Activated effector memory CD4-positive, alpha-beta T cell treated with anti-CD3 and anti-CD28 coated beads, Interleukin-2, amount 50 U/mL, for 16 hours (primary cell): ENCODE measurements at places on chromosomes 16 and 17.

GRCh38 chr17:57924677-57925076 lies 30.5 kb downstream of the CUEDC1 start:
- no peak for DNase-seq

DNA sequence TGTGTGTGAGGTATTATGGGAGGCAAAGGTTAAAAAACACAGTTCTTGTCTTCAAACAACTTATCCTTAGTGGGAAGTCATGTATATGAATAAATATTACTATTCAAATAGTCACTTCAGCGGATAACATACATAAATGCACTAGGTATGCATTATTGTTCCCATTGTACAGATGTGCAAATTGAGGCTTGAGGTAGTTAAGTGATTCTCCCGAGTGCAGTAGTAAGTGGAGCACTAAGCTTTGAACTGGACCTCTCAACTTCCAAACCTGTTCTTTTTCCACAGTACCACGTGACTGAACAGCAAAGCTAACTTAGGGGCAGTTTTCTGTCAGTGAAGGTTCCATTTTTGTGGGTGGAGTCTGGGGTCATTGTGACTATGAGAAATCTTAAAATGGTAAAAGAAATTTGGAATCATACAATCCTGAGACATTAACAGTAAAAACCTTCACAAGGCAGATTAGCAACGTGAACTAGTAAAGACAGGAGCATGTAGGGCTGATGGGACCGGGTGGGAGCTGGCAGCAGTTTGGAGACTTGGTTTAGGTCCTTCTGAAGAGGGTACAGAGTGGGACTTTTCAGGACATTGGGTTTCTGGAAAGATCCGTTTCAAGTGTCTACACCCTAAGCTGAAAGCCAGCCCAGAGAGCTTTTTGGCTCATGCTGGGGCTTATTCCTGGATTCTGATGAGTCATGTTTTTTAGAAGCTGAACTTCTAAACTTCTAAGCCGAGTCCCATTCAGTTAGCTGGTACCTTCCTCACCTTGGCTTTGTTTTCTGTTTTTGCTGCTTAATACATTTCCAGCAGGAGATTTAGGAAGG lies 204.9 kb downstream of the PRKCA start:
- DNase-seq, result no peak

DNA sequence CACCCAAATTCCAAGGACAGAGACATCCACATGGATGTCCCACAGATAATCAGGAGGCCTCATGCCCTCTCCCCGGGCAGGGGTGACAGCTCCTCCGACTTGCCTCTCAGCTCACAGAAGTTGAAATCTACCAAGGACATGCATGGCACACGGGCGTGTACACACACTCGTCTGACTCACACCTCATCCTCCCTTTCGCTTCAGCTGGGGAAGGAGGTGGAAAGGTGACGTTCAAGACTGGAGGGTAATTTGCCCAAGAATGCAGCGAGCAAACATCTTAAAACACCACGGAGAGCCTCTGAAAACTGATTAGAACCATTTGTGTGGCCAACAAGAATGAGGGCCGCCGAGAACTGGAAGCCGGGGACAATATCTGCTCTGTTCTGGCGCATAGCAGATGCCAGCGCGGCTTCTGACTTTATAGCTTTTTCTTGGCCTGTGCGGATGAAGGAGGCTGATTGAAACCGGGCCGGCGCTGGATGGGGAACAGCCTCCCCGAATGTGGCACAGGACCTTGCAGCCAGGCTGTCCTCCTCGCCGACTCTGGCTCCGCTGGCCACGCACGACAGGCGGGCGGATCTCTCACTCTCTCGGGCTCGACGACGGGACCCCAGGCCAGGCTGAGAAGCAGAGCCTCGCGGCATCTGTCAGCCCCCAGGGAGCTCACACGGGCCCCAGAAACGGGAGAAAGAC lies 100.9 kb downstream of the C16orf95 start:
- no peak for DNase-seq

- DNase-seq, result no peak
These were observed 4.6 kb downstream of the SMCR8 start for GRCh38 chr17:18319604-18320256.

DNA sequence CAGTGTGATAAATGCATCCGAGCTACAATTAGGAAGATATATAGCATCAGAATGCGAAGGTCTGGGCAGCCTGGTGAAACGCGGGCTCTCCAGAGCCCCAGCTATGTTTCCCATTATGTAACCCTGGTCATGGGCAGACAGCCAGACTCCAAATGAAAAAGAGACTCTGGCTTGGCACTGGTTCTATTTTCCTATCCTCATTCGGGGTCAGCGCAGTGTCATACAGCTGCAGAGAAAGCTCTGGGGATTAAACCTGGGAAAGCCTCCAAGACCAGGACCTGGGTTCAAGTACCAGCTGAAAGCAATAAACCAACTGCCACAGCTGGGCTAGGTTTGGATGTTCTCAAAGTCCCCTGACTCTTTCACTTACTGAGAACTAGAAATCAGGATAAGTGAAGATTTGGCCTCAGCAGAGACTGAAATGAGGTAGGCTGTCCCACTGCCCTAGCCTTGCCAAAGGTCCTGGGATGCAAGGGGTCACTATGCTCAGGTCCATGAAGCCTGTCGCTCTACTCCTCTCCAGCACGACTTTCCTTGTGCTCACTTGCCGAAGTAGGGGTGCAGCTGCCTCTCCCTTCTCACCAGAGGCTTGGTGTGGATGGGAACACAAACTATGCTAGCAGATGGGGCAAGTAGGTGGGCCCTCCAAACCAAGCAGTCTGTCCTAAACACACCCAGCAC lies 123.8 kb downstream of the SMG6 start:
- DNase-seq, result no peak

DNA sequence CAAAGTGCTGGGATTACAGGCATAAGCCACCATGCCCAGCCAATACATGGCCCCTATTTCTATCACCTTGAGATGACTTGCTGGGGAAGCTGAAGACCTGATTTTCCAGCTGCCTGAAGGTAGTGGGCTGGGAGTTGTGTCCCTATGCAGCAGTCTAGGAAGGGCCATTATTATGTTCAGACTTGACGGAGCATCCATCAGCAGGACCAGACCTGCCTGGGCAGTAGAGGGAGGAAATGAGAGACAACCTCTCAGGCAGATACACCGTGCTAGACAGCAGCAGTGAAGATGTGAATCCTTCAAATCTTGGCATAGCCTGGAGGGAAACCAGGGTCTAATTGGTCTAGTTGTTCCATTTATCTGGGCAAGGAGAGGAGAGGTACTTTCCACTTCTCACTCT lies 35.6 kb upstream of the PHOSPHO1 start:
- DNase-seq, result no peak

GRCh38 chr16:20867585-20867984 lies 32.6 kb downstream of the DCUN1D3 start:
- DNase-seq, result no peak

DNA sequence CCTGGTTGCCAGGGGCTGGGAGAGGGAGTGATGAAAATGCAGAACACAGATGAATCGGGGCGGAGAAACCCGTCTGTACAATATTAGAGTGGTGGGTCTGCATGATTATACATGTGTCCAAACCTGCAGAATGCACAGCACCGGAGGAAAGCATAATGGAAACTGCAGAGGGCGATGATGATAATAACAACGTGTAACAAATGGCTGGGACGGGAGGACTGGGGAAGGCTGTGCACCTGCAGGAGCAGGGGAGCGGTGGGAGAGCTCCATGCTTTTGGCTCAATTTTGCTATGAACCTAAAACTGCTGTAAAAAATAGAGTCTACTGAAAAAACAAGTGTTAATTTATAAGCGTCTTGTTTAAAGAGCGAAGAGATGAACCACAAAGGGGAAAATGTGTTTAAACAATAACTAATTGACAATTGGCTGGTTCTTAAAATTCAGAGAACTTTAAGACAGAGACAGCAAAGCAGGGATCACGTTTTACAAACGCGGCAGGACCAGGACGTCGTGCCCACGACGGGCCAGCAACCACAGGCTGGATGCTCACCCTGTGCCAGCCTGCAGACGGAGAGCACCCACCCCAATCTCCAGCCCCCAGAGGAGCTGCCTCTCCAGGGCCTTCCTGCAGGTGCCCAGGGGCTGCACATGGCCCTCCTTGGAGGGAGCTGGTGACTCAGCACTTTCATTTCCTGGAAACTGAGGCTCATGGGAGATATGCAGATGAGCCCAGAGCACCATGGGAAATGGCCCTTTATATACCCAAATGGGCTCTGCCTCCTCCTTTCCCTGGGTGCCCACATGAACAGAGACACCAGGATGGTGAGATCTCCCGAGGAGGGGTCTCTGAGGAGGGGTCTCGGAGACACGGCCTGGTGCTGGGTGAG lies at the start of gene TEX19:
TSS of gene TEX19 (plus strand) at position 783 of the 886 bp plus-strand sequence. CDS start 2,904 bp downstream, outside the sequence.
- no peak for DNase-seq

DNA sequence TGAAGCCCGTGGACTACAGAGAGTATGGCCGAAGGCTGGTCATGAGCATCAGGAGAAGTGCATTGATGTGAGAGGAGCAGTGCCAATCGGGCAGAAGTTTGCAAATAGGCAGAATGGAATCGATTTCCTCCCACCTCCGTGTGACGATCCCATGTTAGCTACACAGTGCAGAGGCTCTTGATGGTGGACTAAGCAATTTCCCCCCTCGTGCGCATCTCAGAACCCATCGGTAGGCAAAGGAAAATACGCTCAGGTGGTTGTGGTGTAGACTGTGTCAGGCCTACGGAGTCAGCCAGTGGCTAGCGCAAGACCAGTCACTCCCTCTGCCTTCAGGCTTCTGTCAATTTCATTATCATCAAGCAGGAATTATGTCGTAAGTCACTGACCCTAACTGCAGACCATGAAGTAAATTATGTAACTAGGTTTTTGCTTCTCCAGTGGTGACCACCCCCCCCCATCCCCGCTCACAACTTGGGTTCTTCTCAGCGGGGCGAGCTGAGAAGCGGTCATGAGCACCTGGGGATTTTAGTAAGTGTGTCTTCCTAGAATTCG lies 67.4 kb downstream of the RPA1 start:
- no peak for DNase-seq

DNA sequence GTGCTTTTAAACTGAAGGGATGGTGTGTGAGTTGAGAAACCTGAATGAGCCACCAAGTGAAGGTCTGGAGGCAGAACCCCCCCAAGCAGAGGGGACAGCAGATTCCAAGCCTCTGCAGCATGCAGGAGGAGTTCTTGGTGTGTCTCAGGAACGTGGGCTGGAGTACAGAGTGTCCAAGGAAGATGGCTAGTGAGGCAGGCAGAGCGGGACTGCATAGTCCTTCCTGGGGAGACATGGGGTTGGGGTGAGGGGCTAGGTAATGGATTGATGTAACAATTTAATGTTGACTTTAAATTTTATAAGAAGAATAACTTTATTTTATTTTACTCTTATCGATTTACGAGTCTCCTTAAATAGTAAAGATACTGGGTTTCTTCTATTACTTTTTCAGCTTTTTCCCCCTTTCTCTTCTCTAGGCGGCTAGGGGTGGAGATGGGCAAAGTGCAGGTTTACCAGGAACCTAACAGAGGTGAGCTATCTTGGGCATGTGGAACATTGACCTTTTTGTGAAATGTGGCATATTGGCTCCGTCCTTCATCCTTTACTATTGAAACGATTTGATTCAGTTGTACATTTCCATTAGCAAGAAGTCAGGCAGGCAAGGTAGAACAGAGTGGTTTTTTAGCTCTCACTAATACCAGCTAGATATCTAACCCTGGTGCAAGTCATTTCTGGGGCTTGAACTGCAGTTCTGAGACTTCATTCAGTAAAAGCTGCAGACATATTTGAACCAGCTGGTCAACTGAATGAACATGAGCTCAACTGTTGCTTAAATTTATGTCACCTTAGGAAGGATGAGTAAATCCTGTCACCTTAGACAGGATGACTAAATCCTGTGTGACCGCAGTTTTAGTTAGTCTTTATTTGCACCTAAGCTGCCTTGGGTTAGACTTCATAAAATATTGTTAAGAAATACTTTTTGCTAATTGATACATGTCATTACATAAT lies 9.2 kb downstream of the PRPSAP2 start:
- DNase-seq, result no peak

- no peak for DNase-seq
These were observed 281.8 kb downstream of the IRF8 start for GRCh38 chr16:86180780-86181179.

DNA sequence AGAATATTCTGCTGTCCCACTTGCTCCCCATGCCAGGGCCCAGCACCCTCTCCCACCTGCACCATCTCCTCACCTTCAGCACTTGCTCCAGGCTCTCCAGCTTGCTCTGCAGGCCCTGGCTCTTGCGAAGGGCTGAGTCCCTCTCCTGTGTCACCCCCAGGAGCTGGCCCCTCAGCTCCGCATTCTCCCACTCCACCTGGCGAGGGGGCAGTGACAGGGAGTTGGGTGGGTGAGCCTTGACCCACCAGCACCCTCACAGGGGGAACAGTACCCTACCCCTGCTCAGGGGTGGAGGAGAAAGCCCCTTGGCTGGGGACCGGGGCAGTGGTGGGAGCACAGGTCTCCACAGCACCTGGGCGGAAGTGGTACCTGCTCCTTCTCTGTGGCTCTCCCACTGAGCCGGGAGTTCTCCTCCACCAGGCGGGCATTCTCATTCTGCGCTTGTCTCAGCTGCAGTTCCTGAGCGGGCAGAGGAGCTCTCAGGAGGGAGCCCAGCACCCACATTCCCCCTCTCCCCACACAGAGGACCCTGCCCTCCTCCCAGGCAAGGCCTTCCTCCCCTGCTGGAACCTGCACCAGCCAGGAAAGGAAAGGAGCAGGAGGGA lies 5.9 kb downstream of the TSPOAP1 start:
- DNase-seq, result no peak

GRCh38 chr16:70520612-70521297 lies 2.6 kb downstream of the COG4 start:
- DNase-seq, result no peak

- DNase-seq, result no peak
These were observed 2.7 kb downstream of the RNF43 start for GRCh38 chr17:58414596-58414997.

GRCh38 chr16:88357317-88358022 lies 25.3 kb upstream of the ZNF469 start:
- no peak for DNase-seq

DNA sequence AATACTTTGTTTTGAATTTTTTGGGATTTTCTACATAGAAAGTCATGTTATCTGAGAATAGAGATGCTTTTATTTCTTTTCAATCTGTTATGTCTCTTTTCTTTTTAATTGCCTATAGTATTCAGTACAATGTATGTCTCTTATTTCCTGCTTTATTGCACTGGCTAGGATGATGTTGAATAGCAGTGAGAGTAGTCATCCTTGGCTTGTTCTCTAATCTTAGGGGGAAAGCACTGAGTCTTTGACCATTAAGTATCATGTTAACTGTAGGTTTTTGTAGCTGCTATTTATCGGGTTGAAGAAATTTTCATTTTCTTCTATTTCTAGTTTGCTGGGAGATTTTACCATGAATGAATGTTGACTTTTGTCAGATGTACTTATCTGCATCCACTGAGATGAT lies 10.0 kb upstream of the ABCA3 start:
- DNase-seq, result no peak

- no peak for DNase-seq
These were observed 187.6 kb downstream of the RPTOR start for GRCh38 chr17:80732268-80732667.

DNA sequence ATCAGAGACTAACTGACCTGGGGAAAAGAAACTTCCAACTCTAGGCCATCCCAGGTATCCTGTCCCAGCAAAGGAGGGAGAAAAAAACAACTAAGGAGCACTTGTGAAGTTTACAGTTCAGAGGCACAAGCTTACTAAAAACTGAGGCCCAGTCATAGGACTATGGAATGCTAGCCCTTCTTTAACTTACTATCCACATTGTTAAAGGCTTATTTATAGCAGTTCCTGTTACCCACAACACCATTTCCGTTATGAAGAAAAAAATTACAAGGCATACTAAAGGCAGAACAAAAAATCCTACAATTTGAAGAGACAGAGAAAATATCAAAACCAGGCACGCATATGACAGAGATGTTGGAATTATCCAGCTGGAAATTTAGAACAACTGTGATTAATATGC lies 159.1 kb downstream of the CDH11 start:
- no peak for DNase-seq

GRCh38 chr17:39306509-39307212 lies 80.9 kb upstream of the STAC2 start:
- no peak for DNase-seq
